CD8-positive, alpha-beta memory T cell (primary cell): ENCODE measurements at places on chromosomes 5 and 9.

DNA sequence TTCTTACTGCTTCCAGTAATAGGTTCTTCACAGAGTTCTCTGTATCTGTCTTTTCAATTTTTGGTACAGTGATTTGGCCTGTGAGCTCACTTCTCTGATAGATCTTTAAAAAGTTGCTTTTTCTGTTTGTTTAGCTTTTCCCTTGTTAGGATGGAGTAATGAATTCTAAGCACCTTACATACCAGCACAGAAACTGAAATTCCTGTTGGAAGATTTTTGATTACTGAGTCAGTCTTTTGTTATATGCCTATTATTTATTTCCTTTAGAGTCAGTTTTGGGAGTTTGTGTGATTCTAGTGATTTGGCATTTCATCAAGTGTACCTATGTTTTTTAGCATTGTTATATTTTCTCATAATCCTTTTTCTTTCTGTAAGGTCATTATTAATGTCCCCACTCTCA is 37.6 kb upstream of the IPPK start:
- DNase-seq, result no peak

GRCh38 chr9:79237861-79238260 is 333.9 kb upstream of the TLE4 start:
- no peak for DNase-seq

- no peak for DNase-seq
These were observed 55.9 kb downstream of the TMEM215 start for GRCh38 chr9:32839013-32839885.

- DNase-seq, result no peak
These were observed 131.7 kb upstream of the GPR151 start for GRCh38 chr5:146647656-146648199.

DNA sequence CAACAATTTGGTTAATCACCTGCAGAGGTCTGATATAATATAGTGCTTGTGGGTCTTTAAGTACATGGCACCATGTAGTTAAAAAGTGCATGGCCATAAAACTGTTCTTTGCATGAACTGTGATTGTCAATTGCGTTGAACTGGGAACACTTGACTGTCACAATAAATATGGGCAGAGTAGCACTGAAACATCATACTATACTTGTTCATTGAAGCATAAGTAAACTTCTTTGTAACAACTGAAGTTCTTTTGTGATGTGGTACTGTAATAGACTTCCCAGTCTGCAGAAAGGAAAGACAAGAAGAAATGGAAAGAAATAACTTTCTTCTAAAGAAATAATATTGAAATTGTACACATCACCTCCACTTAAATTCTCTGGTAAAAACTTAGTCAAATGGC is 9.8 kb upstream of the NTRK2 start:
- DNase-seq, result no peak

DNA sequence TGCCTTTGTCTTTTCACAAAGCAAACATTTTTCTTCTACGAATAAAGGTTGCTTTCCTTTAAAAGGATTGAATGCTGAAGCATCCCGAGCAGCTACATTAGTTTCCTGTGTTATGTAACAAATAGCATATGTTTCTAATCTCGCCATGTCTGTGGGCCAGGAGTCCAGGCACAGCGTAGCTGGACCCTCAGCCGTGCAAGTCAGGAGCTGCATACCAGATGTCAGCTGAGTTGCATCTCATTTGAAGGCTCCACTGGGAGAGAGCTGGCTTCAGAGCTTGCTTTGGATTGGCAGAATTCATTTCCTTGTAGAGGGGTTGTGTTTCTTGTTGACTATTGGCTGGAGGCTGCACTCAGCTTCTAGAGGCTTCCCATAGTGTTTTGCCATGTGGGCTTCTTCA is 16.0 kb upstream of the GOLPH3 start:
- DNase-seq, result no peak
